Stimulated activated CD4-positive, alpha-beta T cell treated with anti-CD3 and anti-CD28 coated beads, Interleukin-1b, Interleukin-23, amount 100 ng/mL, for 1 hour (primary cell): ENCODE measurements at places on chromosomes 5 and 9.

GRCh38 chr5:35041261-35041660 is 6.5 kb downstream of the AGXT2 start:
- no peak for DNase-seq

DNA sequence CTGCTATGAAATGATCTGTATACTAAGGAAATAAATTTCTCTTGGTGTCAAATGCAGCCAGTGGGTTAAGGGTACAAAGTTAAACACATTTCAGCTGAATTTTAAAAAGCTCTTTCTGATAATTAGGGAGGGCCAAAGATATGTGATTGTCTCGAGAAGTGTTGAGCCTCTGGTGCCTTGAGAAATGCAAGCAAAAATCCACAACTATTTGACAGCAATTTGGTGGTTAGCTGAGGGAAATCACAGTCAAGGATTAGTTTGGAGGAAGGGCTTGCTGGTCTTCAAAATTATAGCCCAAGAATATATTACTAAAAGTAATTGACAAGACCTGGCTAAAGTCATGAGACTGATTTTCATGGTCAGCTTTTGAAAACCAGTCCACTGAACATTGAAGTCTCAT is 255.7 kb upstream of the PPP1R2B start:
- DNase-seq: no peak

DNA sequence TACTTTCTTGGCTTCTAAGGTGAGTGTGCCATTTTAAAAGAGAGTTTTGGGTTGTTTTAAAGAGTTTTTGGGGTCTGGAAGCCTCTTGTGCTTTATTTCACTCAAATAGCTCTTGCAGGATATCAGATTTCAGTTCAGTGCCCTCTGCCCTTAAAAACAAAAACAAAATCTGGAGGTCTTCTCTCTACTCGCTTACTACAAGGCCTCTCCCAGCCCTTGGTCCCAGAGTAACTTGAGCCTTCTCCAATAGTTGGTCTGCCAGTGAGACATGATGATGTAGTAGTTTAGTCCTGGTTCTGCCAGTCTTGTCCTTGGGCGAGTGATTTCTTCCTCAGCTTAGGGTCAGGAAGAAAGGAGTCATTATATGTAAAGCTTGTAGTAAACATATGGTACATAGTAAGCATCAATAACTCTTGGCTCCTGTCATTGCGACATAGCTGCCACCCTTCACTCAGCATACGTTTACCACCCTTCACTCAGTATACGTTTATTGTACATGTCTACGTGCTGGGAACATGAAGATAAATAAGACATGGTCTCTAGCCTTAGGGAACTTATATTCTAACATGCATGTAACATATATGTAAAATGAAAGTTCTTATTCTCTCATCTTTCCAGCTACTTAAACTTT is 147.6 kb downstream of the MAN2A1 start:
- no peak for DNase-seq

DNA sequence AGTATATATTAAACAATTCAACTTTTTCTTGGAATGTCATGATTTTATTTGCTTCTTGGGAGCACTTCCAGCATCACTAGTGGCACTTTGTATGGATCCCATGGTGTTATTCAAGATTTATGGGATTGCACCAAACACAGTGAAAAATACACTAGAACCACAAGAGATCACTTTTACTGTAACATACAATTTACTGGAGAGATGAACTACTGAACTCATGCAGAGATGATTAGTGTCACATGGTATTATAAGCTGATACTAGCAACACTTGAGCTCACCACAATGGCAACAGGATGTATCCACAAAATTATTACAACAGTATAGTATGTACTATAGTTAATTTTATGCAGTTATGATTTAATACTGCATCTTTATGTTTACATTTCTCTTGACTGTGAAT is 16.3 kb upstream of the SLC36A2 start:
- DNase-seq: no peak

- no peak for DNase-seq
These were observed 9.8 kb downstream of the GCNT4 start for GRCh38 chr5:75042522-75042921.

DNA sequence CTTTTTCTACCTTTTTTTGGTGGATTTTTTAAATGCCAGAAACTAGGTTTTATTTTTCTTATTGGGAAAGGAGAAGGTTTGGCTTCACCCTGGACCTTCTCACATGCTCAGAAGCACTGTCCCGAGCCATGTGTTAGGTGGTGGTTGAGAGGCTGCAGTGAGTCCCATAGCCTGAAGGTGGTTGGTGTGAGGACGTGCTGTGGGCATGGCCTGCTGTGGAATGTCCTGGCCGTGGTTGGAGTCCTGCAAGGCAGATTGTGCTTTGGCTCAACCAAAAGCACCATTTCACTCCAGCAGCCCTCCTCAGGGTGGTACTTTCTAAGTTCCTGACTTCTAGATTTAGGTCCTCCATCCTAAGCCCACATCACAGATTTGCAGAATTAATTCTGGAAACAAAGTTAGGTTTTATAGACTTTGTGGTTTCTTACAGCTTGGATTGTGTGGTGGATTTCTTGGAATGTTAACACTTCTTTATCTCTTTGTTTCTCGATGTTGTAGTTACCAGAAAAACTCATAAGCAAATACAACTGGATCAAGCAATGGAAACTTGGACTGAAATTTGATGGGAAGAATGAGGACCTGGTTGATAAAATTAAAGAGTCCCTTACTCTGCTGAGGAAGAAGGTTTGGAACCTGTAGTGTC is 22.6 kb downstream of the OTULIN start:
- no peak for DNase-seq

- no peak for DNase-seq
These were observed 512.7 kb upstream of the PAPPA start for GRCh38 chr9:115640887-115641286.

GRCh38 chr5:14900693-14901461 is 29.3 kb upstream of the ANKH start:
- no peak for DNase-seq

- DNase-seq: no peak
These were observed 84.9 kb downstream of the RALGPS1 start for GRCh38 chr9:126999315-127000068.

DNA sequence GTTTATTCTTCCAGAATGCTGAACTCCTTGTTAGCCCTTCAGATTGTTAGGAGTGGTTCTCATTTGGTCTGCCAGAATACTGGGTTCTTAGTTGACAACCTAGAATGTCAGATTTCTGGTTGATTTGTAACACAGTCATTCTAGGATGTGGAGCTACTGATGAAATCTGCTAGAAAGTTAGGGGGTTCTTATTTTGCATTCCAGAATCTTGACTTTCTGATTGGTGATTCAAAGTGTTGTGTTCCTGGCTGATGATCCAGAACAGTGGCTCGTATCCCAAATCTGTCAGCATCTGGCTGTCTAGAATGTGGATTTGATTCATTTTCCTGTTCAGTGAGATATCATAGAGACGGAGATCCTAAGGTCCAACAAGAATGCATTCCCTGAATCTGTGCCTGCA is 21.9 kb downstream of the PTGS1 start:
- no peak for DNase-seq

DNA sequence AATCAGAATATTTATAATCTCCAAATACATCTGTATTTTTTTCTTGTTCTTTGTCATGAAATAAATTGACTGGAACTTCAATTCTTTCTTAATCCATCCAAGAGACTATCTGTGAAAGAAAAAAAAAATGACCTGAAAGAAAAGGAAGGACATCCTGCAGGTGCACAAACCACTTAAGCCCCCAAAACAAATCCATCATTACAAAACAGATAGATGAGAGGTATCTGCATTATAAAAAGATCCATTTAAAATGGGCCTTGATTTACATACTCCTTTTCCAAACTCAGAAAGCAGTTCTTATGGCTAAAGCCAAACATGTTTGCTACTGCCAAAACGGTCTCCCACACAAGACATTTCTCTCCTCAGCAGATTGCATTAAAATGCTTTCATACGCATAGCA is 85.5 kb downstream of the ELAVL2 start:
- DNase-seq: no peak

- no peak for DNase-seq
These were observed 909 bp downstream of the AFF4 start for GRCh38 chr5:132962429-132963021.

DNA sequence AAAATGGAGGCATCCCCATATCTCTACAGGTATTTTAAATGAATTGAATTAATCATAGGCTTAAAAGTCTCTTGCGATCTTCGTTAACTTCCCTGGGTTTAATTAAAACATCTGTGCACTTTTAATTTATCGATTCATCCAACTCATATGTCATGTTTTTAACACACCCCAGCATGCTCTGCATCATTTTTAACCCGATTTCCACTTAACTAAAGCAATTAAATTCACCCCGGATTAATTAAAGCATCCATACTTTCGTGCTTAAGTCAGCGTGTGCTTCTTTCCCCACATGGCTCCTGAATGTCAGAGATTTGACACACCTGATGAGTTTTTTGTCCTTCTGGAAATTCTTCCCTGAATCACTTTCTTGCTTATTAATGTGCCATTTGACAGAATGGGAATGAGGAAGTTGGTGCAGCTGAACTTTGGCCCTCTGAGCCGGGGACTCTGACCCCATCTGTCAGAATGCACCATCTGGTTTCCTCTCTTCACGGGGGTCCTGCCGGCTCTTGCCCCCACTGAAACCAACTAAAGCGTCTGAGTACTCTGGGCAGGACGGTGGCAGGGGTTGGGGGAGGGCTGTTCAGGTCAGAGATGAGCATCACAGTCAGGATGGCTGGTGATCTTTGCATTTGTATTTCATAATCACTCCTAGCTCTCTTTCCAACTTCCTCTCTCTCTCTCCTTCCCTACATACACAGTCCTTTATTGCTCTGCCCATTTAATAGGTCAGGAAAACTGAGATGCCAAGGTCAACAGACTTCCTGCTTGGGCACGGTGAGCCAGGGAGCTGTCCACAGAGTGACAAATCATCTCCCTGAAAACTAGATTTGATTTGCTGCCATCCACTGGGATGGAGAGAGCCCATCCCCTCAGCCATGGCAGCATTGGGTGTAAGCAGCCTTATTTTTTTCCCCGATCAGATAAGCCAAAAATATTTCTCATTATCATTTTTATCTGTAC is 180.3 kb upstream of the WWC1 start:
- DNase-seq: no peak

- no peak for DNase-seq
These were observed 96.2 kb upstream of the NMUR2 start for GRCh38 chr5:152501294-152501693.

DNA sequence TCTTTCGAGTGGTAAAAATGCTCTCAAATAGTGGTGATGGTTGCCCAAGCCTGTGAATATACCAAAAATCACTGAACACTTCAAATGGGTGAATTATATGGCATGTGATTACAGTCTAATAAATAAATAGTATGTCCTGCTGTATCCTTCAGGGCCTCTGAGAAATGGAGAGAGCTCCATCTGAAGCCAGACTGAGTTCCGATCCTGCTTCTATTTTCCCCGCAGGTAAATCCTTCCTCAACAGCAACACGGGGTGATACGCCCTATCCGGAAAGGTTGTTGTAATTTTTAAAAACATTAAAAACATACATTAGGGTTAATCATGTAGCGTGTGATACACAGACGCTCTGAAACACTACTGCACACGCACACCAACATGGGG is 695 bp upstream of the SNAPC3 start:
- DNase-seq: no peak

- no peak for DNase-seq
These were observed 75.1 kb downstream of the OXCT1 start for GRCh38 chr5:41795125-41795524.

- no peak for DNase-seq
These were observed 10.8 kb upstream of the KIF27 start for GRCh38 chr9:83932011-83932410.

DNA sequence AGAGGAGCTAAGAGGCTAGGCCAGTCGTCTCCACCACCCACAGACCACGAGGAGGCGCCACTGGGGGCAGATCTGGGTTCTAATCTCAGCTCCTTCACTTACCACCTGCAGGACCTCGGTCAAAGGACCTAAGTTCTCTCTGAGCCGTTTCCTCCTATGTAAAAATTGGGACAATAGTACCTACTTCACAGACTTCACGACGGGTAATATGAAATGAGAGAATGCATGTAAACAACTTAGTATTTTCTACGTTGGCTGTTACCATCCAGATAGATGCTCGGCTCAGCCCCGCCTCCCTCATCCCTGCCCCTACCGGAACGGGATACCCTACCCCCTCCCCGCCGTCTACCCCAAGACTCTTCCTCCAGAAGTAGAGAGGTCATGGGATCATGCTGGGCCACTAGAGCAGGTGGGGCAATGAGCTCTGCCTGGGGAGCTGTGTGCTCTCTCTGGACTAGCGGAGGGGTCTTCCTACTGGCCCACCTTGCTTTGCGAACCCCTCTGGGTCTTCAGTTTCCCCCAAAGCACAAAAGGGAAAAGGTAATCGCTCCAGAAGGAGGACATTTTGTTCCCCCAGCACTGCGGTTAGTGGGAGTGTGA is 541 bp downstream of the GNPDA1 start:
- no peak for DNase-seq

GRCh38 chr5:33761139-33761538 is 130.7 kb downstream of the ADAMTS12 start:
- DNase-seq: no peak

GRCh38 chr5:180862645-180863044 is 1.6 kb upstream of the ZFP62 start:
- DNase-seq: no peak

- DNase-seq: no peak
These were observed 246.6 kb upstream of the SMARCA2 start for GRCh38 chr9:1768561-1768960.

DNA sequence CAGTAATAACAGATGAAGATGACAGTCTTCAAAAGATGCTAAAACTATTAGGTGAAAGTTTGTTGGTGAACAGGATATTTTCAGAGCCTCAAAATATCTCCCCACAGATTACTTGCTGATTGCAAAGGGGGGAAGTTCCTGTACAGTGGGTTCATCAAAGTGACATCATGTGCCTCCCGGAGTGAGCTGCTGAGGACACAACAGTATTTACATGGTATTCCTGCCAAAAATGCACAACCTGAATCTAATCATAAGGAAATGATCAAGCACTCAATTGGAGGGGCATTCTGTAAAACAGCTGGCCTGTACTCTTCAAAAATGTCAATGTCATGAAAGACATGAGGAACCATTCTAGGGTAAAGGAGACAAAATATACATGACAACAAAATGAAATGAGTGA is 18.9 kb upstream of the GLIS3 start:
- DNase-seq: no peak

- no peak for DNase-seq
These were observed 161.1 kb upstream of the TBC1D2 start for GRCh38 chr9:98416294-98417248.

- DNase-seq: no peak
These were observed 33.9 kb upstream of the NKX2-5 start for GRCh38 chr5:173268750-173269432.

GRCh38 chr5:116554764-116555163 is 19.9 kb downstream of the SEMA6A start:
- DNase-seq: no peak
